Left ventricle myocardium inferior (tissue), 1 donor: ENCODE measurements at places on chromosomes 2 and 18.

DNA sequence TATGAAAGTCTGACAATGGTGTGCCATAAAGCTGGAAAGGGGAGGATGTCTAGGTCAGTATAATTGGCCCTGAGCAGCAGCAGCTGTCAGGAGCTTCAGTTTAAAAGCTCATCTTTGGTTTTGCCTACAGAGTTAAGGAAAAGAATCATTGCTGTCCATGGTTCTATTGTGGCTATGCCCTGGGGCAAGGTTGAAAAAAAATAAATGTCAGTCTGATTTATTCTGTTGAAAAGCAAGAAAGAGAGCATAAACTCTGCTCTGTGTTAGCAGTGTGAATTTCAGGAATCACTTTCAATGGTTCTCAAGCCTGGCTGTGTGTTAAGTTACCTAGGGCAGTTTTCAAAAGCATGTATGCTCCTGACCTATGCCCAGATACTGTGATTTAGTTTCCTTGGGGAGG is 446.7 kb downstream of the SETBP1 start:
- no peak for DNase-seq

GRCh38 chr2:118112771-118113334 is 24.6 kb downstream of the INSIG2 start:
- no peak for DNase-seq

- DNase-seq = no peak
Measured at GRCh38 chr2:135890835-135891234, 14.6 kb upstream of the MCM6 start.

GRCh38 chr2:215504547-215504946 is 68.7 kb upstream of the FN1 start:
- DNase-seq = no peak

DNA sequence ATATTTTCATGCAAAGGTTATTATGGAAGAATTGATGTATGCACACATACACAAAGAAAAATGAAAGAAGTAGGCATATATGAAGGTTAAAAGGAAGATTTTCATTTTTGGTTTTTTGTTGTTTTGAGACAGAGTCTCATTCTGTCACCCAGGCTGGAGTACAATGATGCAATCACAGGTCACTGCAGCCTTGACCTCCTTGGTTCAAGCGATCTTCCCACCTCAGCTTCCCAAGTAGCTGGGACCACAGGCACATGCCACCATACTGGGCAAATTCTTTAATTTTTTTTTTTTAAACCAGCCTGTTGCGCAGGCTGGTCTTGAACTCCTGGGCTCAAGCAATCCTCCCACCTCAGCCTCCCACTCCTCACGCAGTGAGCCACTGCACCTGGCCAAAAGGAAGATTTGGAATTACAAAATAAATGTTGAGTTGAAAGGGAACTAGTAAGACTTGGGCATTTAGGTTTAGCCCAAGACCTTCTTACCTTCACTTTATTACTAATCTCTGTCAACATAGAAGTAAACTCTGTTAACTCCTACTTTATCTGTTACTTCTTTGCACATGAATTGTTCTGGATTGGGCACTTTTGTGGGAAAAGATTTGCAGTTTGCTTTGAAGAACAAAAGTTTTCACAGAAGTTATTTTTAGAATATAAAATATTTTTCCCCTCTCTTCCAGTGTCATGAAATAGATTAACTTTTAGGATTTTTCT is 31.7 kb upstream of the NBEAL1 start:
- no peak for DNase-seq

DNA sequence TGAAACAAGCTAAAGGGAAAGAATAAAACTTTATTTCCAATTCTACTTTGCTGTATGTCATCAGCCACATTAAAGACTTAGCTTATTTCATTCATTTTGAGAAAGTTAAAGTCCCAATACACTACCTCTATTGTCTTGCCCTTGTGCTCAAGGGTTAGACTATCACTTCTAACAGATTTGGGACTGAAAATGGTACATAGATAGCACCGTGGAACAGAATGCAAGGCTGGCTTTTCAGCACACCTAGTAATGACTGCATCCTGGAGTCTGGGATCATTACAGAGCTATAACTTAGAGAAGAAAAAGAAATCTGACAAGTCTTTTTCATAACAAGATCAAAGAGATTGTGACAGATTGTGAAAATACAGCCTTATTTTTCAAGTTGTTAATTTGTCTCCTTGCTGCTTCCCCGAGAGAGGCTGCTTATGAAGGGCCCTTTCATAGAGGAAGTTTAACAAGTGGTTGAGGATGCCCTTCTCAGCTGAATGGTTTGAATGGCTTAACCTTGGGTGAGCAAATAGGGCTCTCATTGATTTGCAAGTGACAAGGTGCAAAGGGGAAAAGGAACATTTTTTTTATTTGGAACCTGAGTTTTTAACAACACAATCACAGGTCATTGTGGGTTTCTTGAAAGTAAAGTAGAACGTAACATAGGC is 371.8 kb downstream of the EPHA4 start:
- DNase-seq = no peak

- DNase-seq = no peak
Measured at GRCh38 chr2:75604484-75604883, 42.1 kb upstream of the MRPL19 start.

- peak; percentile 41 for DNase-seq
Measured at GRCh38 chr2:43345391-43345813, 119.0 kb upstream of the ZFP36L2 start.

DNA sequence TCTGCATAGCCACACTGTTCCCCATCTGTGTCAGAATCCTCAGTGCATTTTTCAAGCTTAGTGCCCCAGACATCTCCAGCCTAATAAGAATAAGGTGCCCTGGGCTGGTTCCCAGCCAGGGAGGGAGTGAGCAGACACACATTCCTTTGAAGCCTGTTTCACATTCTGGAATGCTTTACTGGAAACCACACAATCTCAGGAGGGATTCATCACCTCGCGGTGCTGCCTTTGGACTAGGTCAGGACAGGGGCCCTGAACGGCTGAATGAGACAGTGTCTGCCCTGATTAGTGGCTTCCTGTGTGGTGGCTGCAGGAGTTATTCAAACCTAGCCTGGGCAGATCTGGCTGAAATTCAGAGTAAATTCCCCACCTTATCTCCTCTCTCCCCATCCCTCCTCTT is 108.0 kb upstream of the LDAH start:
- DNase-seq = no peak

- DNase-seq = no peak
Measured at GRCh38 chr2:172408143-172408766, 19.1 kb upstream of the ITGA6 start.

DNA sequence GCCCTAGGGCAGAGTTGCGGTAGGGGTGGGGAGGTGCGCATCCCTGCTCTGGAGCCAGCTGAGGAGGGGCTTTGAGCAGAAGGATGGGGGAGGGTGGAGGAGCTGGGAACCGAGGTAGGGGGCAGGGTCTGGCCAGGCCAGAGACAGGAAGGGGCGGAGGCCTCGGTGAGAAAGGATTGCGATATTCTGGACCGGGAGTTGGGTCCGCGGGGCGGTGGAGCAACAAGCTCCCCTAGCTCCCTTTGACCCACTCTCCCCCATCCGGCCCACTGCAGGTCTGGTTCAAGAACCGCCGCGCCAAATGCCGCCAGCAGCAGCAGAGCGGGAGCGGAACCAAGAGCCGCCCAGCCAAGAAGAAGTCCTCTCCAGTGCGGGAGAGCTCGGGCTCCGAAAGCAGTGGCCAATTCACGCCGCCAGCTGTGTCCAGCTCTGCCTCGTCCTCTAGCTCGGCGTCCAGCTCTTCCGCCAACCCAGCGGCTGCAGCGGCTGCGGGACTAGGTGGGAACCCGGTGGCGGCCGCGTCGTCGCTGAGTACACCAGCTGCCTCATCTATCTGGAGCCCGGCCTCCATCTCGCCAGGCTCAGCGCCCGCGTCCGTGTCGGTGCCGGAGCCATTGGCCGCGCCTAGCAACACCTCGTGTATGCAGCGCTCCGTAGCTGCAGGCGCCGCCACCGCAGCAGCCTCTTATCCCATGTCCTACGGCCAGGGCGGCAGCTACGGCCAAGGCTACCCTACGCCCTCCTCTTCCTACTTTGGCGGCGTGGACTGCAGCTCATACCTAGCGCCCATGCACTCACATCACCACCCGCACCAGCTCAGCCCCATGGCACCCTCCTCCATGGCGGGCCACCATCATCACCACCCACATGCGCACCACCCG is 4.8 kb downstream of the OTX1 start:
- DNase-seq = no peak

- no peak for DNase-seq
Measured at GRCh38 chr2:207996848-207997247, 28.5 kb downstream of the PLEKHM3 start.

DNA sequence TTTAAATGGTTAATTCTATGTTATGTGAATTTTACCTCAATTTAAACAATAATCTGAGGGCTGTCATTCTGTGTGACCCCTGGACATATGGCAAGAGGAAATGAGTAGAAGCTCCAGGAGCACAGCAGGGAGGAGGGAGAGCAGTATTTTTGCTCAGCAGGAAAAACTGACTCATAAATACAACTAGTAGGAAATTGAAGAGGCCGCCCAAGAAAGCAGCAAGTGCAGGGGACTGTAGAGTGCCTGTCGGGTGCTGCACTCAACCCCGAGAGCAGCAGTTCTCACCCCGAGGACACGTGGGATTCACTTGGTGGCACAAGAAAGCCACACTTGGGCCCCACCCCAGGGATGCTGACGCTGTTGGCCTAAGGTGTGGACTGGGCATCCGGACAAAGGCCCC is 60.8 kb downstream of the NPAS2 start:
- no peak for DNase-seq

- DNase-seq = no peak
Measured at GRCh38 chr18:34801774-34802173, 91.7 kb downstream of the DTNA start.

DNA sequence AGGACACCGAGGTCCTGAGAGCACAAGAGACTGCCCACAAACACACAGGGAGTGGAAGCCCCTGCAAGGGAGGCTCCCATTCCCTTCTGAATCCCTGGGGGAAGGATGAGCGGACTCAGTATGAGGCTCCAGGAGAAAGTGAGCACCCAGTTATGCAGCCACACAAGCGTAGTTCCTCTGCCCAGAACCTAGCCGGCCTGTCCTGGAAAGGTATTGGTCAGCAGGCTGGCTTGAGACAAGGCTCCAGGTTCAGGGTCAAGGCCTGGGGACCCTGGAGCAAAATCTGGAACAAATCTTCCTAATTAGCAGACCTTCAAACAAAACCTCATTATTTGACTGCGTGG is 1.2 kb upstream of the CAPG start:
- DNase-seq = no peak

- DNase-seq = no peak
Measured at GRCh38 chr2:158797963-158798700, 3.0 kb downstream of the DAPL1 start.

- no peak for DNase-seq
Measured at GRCh38 chr18:30094556-30094955, 948.0 kb downstream of the DSC3 start.

GRCh38 chr2:9002637-9003365 is 683 bp downstream of the MBOAT2 start:
- no peak for DNase-seq

DNA sequence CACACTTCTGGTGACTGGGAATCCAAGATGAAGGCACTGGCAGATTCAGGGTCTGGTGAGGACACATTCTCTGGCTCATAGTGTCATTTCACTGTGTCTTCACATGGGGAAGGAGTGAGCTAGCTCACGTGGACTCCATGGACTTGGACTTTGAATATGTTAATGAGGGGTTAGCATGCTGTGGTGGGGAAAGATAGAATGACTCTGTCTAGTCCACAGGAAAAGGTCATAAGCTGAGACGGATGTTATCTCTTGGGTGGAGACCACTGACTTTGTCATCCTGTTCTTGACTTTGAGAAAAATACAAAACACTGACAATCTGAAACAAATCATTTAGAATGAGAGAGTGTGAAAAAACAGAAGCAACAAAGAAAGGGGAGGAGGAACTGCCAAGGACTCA is 145.9 kb downstream of the PIK3C3 start:
- DNase-seq = no peak

GRCh38 chr2:168028362-168028761 is 219.0 kb downstream of the STK39 start:
- DNase-seq = no peak

DNA sequence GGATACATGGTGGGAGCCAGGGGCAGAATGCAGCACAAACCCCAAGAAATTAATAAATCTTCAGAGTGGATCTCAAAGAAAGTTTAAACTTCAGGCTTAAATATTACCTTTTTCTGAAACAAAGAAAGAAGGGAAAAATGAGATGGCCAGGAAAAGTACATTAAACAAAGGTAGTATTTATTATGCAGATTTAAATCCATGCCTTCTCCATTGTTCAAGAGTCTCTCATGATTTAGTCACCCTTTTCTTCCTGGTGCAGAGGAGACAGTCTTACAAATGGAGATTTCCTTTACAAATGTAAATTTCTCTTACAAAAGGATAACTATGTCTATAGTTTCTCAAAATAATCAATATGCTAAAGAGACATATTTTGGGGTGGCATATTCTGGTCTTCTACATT is 33.4 kb upstream of the PPM1B start:
- no peak for DNase-seq
